OCI-M1 (cell line): ENCODE measurements at places on chromosomes 1 and 21.

DNA sequence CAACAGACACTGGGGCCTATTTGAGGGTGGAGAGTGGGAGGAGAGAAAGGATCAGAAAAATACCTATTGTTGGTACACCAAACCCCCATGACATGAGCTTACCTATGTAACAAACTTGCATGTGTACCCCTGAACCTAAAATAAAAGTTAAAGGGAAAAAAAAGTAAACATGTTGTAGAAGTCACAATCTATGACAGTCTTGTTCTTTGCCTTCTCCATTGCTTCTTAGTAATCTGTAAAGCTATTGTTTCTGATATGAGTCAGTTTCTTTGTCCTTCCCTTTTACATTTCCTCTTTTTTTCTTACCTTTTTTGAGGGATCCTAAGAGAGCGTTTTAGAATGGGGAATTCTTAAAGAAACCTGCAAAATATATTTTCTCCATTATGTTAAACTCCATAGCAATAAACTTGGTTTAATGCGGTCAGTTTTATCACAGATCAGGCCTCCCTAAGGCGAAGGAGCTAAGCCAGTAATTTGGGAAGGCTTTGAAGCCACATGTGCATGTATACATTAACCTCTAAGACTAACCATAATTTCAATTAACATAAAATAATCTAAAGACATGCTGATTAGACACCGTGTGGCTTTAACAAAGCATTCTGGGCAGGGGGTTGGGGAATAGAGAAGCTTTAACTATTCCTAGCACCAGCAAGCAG is 77.8 kb upstream of the C1orf105 start:
- peak; percentile 64 for DNase-seq

- peak; percentile 18 for DNase-seq
These were observed 102.4 kb upstream of the BACE2 start for GRCh38 chr21:41065539-41065938.

DNA sequence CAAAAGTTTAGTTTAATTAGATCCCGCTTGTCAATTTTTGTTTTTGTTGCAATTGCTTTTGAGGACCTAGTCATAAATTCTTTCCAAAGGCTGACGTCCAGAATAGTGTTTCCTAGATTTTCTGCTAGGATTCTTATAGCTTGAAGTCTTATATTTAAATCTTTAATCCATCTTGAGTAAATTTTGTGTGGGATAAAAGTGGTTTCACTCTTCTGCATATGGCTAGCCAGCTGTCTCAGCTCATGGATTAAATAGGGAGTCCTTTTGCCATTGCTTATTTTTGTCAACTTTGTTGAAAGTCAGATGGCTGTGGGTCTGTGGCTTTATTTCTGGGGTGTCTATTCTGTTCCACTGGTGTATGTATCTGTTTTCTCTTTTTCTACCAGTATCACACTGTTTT is 801.3 kb upstream of the ADGRL4 start:
- no peak for DNase-seq

GRCh38 chr1:66752000-66752592 is at the start of gene DYNLT5:
Gene DYNLT5 (plus strand): TSS chr1:66752459. CDS start chr1:66754659, 2,200 bp downstream.
- no peak for DNase-seq

DNA sequence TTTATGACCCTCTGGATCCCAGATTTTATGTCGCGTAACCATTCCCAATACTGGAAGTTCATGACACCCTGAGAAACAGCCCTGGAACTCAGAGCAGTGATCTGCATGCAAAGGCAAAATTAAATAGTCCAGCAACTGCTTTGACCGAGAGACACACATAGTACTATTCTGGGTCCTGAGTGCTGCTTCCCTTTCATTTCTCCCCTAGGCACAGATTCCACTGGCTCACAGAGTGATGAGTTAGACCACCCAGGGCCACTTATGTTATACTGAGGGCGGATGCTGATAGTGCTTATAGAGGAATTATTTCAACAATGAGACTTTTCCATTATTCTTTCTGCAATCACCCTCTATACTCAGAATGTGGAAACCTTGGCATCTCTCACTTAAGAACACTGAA is 69.2 kb downstream of the NFIA start:
- no peak for DNase-seq

DNA sequence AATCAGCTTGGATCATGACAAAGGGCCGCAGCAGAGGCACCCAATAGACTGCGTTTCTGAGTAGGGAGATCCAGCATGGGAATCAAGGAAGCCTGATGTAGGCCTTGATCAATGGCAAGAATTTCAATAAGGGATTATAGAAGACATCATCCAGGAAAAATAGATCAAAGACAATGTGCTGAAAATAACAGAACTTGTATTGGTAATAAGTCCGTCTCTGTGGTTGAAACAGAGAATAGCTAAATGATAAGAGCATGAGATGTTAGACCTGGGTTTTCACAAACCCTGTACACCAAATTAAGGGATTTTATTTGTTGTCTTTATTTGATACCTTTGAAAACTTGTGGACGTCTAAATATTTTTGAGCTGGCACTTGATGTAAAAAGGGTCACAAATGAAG is 228.0 kb upstream of the SGIP1 start:
- no peak for DNase-seq

- DNase-seq: no peak
These were observed 47.6 kb downstream of the FAAP20 start for GRCh38 chr1:2146836-2147517.

DNA sequence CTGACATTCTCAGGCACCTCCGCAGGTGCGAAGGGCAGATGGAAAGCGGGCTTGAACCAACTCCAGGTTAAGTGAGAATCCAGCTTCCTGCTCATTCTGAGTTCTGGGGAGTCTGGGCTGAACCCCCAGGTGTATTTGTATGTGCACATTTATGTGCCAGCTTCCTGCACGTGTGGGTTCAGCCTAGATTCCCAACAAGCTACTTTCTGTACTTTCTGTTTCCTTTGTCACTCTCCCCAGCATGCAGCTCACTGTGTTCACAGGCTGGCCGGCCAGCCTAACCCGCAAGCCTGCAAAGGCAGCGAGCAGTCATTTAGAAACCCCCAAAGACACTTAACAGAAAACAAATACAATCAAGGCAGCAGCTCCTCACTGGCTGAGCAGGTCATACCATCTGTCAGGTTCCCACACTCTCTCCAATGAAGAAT is 1.3 kb upstream of the IL19 start:
- no peak for DNase-seq

GRCh38 chr1:63674238-63674864 is 81.1 kb downstream of the PGM1 start:
- DNase-seq: peak; percentile 58
